ENCODE measurements at places on chromosomes 6 and 20. TPM values are rescaled to one million over a fixed set of nuclear protein-coding genes. Genes with fewer than 3 reads are reported as not detected.

SRXN1 gene
- total RNA-seq = 38.6 TPM

RAMACL gene
- 2.5 TPM for total RNA-seq

COL20A1 gene
- not detected for total RNA-seq

SAMD5 gene
- 0.99 TPM for total RNA-seq

TNNC2 gene
- total RNA-seq = not detected

ARFGAP1 gene
- 35.0 TPM for total RNA-seq

FOXC1 gene
- total RNA-seq = 11.4 TPM

VARS2 gene
- 13.5 TPM for total RNA-seq

BTNL2 gene
- not detected for total RNA-seq

KAT14 gene
- 17.1 TPM for total RNA-seq

POFUT1 gene
- 33.3 TPM for total RNA-seq

EEF1A2 gene
- total RNA-seq = 3.7 TPM

PROKR2 gene
- not detected for total RNA-seq

TGM3 gene
- 5.8 TPM for total RNA-seq

CTCFL gene
- not detected for total RNA-seq

CRISP2 gene
- total RNA-seq = not detected

TSPO2 gene
- not detected for total RNA-seq

C6orf118 gene
- total RNA-seq = not detected

ARHGAP18 gene
- total RNA-seq = 14.1 TPM

HLA-F gene
- 73.0 TPM for total RNA-seq

MCUR1 gene
- total RNA-seq = 8.5 TPM

NR2E1 gene
- total RNA-seq = not detected

HLA-DRA gene
- total RNA-seq = 73.9 TPM

DNAAF9 gene
- total RNA-seq = 33.5 TPM

Data from gastroesophageal sphincter (tissue), 4 donors.